ENCODE measurements at places on chromosomes 12 and 14.

DNA sequence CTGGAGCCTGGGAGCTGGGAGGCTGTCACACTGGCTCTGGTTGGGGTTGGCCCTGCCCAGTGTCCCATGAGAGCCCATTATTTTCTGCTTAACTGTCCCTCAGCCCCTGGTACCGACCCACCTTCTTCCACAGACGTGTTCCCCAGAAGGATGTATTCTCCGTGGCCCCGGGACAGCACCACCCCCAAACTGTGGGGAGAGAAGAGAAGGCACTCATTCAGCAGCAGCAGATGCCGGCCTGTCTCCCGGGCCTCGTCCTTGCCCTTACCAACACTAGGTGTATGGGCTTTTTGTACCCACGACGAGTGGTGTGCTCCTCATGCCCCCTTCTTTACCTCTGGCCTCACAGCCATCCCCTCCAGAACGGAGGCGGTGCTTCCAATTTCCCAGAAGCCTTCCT, 38.1 kb downstream of the LRTM2 start:
- no peak for DNase-seq

DNA sequence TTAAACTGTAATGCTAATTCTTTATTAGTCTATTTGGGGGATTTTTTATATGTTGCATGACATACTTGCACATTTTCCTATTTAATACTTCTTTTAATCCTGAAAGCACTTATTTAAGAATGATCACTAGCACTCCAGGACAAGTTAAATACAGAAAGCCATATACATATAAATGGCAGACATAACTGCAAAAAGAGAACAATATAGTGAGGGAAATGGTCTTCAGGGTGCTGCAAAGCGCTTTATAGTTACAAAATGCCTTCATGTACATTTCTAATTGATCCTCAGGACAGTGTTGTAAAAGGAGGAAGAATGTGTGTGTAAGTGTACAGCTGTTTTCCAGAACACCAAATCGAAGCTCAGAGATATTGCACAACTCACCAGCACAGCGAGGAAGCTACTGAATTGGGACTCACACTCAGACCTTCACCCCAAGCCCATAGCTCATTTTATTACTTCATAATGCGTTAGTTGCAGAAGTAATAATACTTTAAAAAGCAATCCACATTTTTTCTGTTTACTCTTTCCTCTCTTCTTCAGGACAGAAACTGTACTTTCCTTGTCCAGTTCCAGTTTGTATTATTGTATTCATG, 428.2 kb downstream of the RAD51B start:
- DNase-seq, result no peak

- no peak for DNase-seq
These were observed 60.8 kb downstream of the TSPAN9 start for GRCh38 chr12:3137814-3138445.

GRCh38 chr14:75132382-75133086, 5.7 kb upstream of the NEK9 start:
- peak; percentile 76 for DNase-seq

GRCh38 chr14:71410578-71411284, 503.5 kb downstream of the PCNX1 start:
- no peak for DNase-seq

DNA sequence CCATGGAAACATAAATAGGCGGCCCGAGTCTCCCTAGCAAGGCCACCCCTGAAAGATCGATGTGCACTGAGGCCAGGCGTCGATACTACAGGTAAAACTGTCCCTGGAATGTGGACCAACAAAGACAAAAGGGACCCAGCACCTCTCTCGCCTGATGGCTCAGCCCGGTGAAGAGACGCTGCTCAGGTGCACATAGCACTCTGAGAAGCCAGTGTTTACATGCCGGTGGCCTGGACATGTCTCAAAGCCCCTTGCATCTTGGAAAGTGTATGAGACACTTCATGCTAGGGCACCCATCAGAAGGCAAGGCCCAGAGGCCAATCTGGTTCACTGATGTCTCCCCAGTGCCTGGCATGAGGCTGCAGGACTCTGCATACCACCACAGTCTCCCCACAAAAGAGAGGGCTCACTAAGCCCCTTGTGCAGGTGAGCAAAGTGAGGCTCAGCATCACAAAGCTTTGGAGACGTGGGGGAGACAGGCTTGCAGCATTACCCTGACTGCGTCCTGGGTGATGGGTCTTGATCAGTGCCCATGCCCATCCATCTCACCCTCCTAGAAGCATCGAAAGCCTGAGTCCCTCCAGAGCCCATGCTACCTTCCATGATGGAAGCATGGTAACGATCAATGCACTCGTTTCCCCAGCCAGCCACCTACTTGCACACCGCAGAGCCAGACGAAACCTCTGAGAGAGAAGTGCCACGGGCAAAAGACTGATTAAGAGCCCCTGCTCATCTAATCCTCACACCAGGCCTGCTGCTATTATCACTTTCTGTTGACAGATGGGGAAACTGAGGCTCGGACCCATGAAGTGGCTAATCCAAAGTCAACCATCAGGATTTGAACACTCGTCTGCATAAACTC, 16.1 kb downstream of the BCL11B start:
- DNase-seq, result no peak

DNA sequence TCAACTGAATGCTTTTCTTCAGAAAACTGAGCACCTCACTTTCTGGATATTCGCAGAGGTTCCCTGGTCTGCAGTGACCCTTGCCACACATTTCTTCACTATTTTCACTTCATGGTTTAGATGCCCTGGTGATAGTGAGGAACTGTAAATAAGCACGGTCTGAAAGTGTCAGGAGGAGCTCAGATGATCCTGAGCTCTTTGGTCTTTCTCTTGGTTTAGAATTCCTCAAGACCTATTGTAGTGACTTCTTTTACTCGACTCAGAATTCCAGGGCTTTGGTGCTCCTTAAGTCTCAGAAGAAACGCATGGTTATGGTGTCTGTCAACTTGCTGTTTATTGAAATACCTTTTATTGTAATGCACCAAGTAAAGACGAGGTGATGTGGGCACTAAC, 84.0 kb downstream of the SAMD4A start:
- DNase-seq, result no peak

DNA sequence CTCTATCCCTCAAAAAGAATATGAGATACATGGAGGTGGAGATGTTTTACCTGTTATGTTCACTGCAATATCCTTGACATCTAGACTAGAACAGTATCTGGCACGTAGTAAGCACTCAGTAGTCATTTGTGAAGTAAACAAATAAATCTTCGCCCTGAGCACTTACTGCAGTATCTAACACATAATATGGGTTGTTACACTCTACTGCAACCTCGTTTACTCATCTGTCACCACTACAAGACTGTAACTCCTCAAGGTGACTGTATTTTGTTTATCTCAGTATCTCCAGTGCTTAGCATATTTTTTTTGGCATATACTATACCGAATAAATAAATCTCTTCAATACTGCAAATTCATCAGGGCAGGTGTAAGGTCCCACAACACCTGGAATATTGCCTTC, 66.1 kb downstream of the WASHC3 start:
- DNase-seq, result no peak

DNA sequence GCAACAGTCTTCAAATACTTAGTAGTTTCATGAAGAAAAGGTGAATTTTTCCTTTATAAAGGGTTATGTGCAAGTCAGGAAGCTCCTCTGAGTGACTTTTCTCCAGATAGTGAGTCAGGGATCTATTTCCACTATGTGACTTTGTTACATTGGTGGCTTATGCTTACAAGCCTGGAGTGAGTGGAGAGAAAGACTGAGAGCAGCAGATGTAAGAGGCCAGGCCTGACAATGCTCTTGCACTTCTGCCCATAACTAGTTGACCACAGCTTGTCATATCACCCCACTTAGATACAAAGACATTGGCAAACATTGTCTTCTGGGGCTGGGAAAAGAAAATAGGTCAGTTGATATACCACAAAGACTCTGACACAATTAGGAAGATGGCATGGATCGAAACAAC, 236.5 kb downstream of the PDZRN4 start:
- DNase-seq, result no peak
